NCI-H526 (cell line): ENCODE measurements at places on chromosomes 4 and X.
A peak's percentile ranks its signal among the peaks of the same experiment; 100 is the strongest.

- no peak for DNase-seq
These were observed 104.2 kb downstream of the KDR start for GRCh38 chr4:55021214-55021613.

GRCh38 chr4:41334182-41334581, 77.5 kb downstream of the UCHL1 start:
- peak; percentile 7 for DNase-seq

- peak; percentile 88 for DNase-seq
These were observed at the start of gene AGA for GRCh38 chr4:177441803-177442622. Gene AGA, minus strand, starts transcription at chr4:177442437. Its CDS starts 62 bp downstream, at chr4:177442375.

GRCh38 chr4:169984745-169985144, 41.5 kb downstream of the MFAP3L start:
- no peak for DNase-seq

DNA sequence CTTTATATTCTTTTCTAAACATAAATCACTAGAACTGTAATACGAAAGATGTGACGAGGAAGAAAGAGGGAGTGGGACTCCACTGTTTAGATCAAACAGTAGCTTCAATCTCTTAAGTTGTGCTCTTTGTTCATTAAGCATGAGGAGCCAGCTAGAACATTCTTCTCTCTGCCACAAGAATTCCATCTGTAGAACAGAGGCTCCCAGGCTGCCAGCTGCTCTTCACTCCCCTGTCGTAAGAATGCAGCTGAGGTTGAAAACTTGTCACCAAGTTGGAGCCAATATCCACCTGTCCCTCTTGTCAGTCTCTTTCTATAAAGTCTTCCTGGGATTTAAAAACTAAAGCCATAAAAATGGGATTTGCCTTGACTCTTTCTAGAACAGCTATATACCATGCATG, 65.0 kb upstream of the SEC24B start:
- DNase-seq, result no peak

- DNase-seq, result no peak
These were observed 353.0 kb upstream of the IRS4 start for GRCh38 chrX:109089359-109089758.

- DNase-seq, result no peak
These were observed 555 bp upstream of the SPP1 start for GRCh38 chr4:87974856-87975462.

- DNase-seq, result no peak
These were observed 32.9 kb upstream of the TET2 start for GRCh38 chr4:105113800-105114199.

DNA sequence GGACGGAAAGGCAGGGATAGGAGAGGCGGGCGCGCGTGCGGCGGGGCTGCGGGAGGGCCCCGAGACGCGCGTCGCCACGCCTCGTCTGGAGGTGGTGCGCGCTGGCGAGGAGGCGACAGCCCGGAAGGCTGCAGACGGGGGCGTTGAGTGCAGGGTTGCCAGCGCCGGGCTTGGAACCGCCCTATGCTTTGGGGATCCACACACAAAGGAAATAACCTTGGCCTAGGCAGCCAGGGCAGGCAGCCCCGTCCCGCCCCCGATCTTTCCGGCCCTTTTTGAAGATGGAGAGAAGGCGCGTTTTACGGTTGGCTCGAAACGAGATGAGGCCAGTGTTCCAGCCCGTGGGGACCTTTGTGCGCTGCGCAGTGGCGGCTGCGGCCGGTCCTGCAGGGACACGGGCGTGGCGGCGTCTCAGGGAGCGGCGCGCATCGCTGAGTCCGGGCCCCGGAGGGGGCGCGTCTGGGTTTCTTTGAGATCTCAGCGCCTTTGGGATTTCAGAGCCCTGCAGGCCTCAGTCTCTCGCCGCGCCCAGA, 50.8 kb upstream of the TRIM2 start:
- peak; percentile 77 for DNase-seq
